ENCODE measurements at places on chromosomes 4 and X.

- DNase-seq, result peak; percentile 73
Observed at GRCh38 chrX:119512146-119512800, 44.0 kb downstream of the SLC25A5 start.

DNA sequence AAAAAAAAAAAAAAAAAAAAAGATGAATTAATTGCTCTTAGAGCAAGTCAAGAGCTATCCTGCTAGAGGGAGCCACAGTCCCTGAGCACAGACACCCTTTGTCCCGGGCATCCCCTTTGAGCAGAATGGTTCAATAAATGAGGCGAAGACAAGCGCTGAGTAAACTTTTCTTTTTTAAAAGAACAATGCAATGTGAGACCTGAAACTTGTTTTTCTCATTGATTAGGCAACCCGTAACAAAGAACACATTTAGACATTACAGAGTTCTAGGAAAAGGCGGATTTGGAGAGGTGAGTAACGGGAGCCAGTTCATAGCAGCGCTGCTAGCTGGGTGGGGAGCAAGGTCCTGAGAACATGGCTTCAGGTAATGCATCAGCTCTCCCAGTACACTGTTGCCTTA is 46.1 kb downstream of the GRK4 start:
- DNase-seq, result peak; percentile 45

DNA sequence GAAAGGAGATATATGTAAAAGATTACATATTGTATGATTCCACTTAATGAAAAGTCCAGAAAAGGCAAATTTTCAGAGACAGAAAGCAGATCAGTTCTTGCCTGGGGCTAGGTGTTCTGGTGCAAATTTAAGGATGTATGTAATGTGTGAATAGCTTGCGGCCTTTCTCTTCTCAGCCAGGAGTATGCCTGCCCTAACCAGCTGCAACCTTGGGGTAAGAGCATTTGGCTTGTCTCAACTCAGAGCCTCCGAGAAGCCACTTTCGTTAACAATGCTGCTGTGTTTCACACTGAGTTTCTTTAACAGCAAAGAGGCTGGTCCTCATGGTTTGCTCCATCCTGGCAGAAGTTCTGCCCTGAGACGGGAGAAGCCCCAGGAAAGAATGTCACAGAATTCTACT is 102.7 kb downstream of the SPCS3 start:
- DNase-seq, result no peak

- DNase-seq, result no peak
Observed at GRCh38 chr4:128675083-128675482, 134.4 kb upstream of the JADE1 start.

DNA sequence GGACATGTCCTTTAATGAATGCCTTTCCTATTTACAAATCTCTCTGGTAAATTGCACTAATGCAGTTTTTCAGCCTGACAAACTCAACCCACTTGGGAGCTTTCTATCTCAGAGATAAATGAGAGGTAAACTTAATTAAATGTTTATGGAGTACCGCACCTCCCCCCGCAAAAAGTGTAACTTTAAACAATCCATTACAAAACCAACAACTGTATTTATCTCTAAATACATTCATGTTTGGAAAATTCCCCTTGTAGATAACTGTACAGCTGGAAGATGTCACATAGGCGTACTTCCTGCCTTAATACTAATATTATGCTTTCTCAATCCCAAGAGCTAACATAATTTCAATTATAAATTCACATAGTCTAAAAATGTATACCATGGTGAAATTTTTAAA is 215.5 kb downstream of the LDB2 start:
- DNase-seq, result no peak

- DNase-seq, result no peak
Observed at GRCh38 chrX:71927040-71927439, 16.4 kb downstream of the NHSL2 start.
